ENCODE measurements at places on chromosomes 7 and 10.

- no peak for DNase-seq
These were observed 62.4 kb downstream of the PRKAG2 start for GRCh38 chr7:151814400-151815009.

DNA sequence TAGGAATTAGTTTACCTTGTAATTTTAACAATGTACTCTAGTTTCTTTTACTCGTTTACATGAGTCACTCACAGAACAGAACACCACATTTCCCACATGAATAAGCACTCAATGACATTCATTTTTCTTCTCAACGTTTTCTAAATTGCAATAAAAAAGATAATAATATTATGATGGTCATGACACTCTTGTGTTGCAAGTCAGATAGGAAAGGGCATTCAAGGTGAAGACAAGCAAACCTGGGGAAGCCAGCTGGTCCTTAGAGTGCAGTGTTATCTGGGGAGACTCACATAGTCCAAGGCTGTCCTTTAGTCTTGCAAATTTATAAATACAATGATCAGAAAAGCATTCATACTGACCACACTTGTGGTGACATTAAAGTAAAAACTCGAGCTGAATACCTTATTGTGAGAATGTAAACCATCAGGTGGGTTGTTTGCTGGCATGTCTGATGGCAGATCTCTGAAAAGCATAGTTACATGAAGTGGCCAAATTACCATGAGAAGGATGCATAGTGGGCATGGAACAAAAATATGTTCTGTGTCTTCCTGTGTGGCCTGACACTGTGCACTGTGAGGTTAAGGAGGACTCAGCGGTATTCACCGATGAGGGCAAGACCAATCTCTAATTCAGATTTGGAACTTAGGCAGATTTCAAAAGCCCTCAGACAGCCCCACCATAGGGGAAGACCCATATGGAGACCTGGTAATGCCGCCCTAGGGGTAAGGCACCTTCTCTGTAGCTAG, 158.9 kb upstream of the ASAH2 start:
- no peak for DNase-seq

DNA sequence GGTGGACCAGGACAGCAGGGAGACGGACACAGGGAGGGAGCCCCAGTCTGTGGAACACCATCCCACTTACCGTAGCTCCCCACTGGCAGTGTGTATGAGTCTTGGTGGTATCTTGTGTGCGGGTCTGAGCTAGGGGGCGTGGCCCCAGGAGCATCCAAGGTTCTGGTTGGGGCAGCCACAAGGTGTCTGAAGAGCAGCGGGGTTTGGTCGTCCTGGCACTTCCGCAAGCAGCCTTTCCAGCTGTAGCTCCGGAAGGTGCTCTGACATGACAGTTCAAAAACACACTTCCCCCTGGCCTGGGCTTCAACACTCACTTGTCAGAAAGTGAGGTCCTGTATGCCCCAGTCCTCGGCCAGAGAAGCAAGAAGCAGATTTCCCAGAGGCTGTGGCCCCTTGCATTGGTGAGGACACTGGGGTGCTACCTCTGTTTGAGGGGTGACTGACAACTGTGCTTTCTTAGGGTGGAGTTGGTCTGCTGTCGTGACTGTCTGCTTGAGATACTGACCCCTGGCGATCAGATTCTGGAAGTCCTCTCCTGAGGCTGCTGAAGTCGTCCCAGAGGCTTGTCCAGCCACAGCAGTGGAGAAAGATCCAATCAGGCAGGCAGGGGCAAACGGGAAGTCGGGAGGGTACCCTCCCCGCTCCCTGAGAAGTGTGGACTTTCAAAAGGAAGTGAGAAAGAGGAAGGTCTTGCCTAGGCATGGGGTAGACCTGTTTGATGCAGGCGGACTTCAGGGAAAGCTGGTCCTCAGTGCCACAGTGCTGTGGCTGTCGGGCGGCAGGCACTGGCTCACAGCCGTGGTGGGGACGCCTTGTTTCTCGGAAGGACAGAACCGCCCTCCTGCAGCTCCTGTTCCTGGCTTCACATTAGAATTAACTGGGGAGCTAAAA, 51.4 kb upstream of the PFKFB3 start:
- DNase-seq, result no peak

DNA sequence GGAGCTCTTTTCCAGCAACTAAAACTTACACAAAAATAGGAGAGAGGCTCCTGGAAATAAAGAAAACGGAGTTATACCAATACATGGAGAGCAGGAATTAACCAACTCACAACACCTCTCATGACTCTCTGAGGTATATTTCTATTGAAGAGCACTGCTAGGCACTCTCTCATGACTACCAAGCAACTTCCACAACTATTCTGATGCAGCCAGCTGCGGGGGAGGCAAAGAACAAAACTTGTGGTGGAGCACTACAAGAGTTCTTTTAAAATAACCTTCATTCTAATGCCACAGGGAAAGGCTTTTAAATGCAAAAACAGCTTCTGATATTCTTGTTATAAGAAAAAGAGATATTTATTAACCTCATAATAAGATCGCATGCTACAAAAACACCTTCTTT, 140.7 kb downstream of the SLC25A13 start:
- no peak for DNase-seq

- no peak for DNase-seq
These were observed 16.3 kb downstream of the TLL2 start for GRCh38 chr10:96497391-96497790.

- DNase-seq, result no peak
These were observed 6.9 kb downstream of the LYZL1 start for GRCh38 chr10:29295813-29296212.

DNA sequence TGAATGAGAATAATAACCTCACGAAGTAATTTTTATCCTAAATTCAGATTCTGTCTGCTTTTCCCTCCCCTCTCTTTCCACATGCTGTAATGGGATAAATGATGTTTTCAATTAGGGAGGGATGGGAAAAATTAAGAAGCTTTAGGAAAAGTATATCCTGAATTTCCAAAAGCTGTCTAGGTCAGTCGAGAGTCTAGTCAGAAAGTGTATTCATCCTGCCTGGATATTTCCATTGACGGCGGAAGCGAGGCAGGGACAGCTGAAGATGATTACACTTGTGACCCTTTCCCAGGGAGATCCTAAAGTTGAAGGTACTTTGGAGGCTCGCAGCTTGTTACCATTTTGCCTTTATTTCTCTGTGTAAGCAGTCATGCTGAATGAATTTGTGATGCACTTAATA, 204.1 kb downstream of the ZNF365 start:
- DNase-seq, result no peak

- DNase-seq, result no peak
These were observed 579.2 kb upstream of the CELF2 start for GRCh38 chr10:10438335-10439100.

DNA sequence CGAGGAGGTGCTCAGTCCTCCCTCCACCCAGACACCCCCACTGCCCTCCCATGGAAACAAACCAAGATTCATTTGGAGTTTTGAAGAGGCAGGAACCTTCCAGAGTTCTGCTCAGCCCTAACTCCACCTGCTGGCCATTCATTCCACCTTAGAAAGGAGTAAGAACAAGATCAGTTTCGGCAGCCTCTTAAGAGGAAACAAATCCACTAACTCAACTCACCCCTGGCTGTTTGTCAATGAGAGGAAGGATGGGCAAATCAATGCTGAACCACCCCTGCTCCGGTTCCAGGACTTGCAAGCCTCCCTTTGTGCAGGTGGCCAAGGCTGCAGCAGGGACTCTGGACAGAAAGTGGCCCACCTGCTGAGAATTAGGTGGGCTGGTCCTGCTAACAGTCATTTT, 26.2 kb downstream of the CCDC3 start:
- DNase-seq, result no peak

DNA sequence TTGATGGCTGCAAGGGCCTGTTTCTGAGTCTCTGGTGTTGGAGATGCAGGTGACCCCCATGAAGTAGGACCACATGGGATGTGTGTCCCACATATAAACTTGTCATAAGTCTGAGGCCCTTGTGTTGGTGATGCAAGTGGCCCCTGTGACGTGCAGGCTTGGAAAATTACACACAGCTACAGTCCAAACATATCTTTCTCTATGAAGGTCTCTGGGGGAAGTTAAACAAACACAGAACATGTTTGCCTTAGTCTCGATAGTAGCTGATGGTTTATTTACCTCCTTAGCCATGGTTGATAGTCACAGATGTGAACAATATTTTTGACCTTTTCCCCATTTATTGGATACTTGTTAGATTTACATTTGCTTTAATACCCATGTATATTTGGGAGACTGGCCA, 64.7 kb downstream of the ADCY1 start:
- DNase-seq, result no peak

GRCh38 chr10:19728964-19729363, 87.3 kb upstream of the PLXDC2 start:
- no peak for DNase-seq
